ENCODE measurements at places on chromosomes 11 and 22.

DNA sequence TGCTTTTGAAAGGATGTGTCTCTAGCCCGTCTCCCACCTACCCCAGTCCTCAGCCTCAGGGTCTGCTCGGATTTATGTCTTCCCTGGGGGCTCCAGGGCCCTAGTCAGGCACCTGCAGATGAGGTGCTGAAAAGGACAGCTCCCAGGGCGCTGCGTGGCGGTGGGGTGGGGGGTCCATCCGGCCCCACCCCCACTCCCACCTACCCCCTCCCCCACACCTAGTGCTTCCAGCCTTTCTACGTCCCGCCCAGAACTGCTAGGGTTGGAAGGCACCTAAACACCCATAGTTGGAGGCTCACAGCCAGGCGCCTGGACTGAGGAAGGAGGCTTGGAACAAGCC, 1.4 kb upstream of the ROBO3 start:
- DNase-seq = no peak

GRCh38 chr22:29481265-29482000, 1.4 kb downstream of the NEFH start:
- DNase-seq = no peak

DNA sequence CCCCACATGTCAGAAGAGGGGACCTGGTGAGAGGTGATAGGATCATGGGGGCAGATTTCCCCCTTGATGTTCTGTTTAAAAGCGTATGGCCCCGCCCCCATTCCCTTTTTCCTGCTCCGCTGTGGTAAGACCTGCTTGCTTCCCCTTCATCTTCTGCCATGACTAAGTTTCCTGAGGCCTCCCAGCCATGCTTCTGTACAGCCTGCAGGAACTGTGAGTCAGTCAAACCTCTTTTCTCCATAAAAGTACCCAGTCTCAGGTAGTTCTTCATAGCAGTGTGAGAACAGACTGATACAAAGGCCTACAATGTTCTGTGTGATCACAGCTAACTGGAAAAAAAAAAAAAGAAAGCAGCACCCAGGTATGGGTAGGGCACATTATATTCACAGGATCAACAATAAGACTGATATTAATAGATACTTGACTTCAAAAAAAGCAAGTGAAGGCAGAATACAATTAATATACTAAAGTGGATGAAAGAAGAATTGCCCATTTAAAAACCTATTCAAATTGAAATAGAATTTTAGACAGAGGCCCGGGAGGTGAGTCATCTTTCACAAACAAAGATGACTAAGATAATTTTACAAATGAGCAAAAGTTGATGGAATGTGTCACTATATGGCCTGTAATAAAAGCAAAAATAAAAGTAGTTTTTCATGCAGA, 1.7 kb upstream of the OR52K1 start:
- no peak for DNase-seq

- DNase-seq = no peak
Observed at GRCh38 chr11:116424615-116425261, 348.0 kb downstream of the BUD13 start.

DNA sequence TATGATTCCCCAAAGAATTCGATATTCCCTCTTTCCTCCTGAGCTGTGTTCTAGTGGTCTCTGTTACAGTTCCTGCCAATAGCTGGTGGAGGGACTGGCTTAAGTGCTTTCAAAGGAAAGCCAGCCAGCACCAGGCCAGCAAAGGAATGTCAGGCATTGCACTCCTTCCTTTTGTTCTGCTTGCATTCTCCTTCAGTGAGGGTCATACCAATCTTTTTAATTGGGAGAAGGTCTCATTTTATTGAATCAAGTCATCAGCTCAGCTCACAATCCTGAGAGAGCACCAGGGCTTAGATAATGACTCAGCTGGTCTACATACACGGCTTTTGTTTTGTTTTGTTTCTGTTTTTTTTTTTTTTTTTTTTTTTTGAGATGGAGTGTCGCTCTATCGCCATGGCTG, 222.9 kb downstream of the NAV2 start:
- DNase-seq = no peak

DNA sequence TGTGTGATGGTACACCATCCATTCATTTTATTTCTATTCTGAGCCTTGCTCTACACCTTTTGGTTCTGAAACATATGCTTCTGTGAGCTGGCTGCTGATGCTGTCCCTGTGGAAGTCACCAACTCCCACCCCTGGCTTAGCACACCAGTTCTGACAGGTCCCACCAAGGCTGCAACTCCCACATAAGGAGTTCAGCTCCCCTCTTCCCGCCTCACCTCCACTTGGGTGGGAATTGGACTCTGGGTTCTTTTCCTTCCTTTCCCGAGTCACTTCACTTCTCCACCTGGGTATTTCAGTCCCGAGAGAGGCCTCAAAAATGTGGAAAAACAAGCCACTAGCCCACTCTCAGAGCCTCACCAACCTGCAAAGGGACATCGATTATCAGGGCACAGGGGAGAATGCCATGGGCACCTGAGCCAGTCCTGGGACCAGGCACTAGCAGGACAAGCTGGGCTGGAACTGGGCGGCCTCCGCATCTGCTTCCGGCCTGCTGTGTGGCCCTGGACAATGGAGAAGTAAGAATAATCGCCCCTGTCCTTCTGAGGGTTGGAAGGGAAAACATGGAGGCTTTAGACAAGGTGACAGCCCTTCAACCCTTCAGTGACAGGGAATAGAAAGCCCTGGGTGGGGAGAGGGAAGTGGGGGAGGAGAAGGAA, 80.1 kb downstream of the IGLL1 start:
- DNase-seq = no peak

DNA sequence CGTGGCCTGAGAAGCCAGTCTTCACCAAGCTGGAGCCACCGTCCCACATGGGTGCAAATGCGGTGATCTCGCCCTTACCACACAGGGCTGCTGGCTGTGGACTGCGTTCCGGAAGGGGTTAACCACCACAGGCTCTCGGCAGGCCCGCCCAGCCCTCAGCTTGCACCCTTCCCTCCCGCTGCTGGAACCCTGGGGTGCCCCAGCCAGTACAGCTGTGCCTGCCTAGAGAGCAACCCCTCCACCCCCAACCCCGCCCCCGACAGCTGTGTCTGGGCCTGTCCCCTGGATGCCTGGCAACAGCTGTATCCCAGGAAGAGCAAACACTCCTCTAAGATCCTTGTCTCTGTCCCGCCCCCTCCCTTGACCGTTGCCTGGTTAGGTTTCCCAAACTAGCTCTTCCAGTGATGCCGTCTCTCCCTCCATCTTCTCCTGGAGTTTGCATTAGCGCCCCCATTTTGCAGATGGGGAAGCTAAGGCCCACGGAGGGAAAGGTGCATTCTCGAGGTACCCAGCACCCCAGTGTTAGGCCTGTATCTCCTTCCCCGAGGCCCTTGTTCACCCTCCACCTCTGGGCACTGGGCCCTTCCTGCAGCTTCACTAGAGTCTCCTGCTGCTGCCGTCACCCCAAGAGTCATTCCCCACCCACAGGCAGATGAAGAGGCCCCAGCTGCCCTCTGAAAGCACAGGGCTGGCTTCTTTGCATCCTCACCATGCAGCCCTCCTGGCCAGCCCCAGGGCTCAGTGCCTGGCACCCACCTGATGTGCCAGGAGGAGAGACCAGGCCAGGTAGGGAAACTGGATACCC, 12.6 kb upstream of the COX8A start:
- DNase-seq = peak; percentile 33

DNA sequence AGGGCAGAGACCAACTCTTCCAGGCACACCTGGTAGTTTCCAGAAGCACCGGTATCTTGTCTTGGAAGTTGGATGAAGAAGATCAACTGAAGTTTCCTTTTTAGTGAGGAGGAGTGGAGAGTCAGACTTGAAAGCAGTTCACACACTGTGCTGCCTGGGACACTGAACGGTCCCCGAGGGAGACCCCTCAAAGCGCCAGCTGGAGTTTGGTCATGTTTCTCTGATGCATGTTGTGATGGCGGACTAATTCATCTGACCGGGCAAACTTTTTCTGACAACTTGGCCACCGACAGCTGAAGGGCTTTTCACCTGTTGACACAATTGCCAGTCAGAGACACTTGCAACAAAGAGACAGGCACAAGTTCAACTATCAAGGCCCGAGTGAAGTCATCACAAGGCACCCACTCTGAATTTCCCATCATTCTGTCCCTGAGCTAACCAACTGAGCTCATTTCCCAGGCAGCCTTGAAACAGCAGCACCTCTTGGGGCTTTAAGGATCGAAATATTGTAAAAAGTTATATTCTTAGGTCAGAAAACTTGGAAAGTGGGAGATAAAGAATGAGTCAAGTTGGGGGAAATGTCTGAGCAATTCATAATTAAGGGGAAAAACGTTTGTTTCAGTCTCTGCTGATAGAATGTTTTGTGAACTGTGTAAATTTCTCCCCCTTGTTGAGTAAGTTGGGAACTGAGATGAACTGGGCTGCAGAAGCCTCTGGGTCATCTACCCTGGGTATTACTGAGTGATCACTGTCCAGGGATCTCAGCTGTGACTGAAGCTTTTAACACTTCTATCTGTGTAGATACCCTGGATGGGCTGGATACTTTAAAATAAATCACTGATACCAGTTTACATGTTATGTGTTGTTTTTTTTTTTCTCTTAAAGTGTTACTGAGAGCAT, 46.2 kb downstream of the WT1 start:
- DNase-seq = no peak

- DNase-seq = peak; percentile 9
Observed at GRCh38 chr11:85627332-85627997, at the start of gene DLG2. Gene DLG2, minus strand, starts transcription at chr11:85627344.

DNA sequence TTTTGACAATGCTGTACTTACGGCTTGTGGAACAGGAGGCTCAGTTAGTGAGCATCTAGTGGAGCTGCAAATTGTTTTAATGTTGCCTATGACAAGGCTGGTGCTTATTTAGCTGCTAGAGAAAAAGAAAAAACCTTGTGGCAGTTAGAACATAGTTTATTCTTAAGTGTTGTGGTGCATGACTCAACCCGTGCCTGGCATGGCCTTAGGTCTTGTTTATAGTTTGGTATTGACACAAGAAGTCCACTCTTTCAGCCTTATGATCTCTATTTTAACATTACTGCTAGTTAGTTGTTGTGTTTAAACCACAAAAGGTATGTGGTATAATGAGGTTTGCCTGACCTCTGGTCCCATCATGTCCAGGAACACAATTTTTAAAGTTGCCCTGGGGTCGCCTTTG, 744.6 kb downstream of the FAM181B start:
- DNase-seq = no peak

DNA sequence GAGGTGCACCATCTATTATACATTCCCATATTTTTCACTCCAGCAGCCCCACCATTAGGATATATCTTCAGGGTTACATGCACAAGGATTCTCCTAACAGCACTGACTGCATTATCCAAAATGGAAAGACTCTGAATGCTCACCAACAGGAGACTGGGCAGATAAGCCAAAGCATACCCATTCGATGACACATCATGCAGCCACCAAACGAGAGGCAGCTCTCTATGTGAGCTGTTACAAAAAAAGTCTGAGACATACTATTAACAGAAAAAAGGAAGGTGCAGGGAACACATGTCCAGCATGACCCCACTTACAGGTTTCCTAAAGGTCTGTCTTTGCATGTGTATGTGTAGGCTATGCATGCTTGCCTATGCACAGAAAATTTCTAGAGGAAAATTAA, 12.4 kb upstream of the SERPIND1 start:
- no peak for DNase-seq

- DNase-seq = no peak
Observed at GRCh38 chr11:131408025-131408640, 37.7 kb downstream of the NTM start.

GRCh38 chr11:100152766-100153165, 534.3 kb upstream of the ARHGAP42 start:
- DNase-seq = no peak

DNA sequence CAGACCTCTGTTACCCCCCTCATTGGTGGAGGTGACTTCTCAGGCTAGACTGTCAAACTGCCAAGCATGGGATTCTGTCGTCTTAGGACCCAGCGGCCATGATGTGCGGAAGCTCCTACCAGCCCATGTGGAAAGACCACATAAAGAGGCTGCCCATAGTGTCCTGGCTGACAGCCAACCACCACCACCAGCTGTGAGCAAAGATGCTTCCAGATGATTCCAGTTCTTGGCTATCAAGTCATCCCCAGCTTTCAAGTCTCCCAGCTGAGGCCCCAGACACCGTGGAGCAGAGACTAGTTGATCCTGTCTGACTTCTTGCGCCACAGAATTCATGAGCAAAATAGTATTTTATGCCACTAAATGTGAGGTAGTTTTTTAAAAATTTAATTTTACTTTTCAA, 32.9 kb downstream of the SCUBE1 start:
- no peak for DNase-seq

- DNase-seq = no peak
Observed at GRCh38 chr11:36460220-36460619, 49.9 kb downstream of the TRAF6 start.

- no peak for DNase-seq
Observed at GRCh38 chr22:45163099-45163450, 650 bp upstream of the NUP50 start.

DNA sequence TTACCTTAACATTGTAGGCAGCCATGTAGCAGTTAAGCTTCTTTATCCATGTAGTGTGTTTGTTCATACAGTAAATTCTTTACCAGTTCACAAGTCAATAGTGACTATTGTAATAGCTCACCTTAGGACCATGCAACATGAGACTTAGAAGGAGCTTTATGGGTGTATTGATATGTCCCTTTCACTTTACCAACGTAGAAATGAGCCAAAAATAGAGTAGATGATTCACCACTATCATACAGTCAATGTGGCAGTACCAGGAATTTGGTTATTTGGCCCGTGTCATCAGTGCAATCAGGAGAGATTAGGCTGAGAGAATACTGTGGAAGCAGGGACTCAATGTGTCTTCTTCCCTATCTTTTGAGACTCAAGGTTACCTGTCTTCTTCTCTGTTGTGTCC, 4.7 kb downstream of the ZDHHC13 start:
- DNase-seq = no peak

GRCh38 chr22:31248138-31248745, 36.1 kb downstream of the LIMK2 start:
- DNase-seq = peak; percentile 80

GRCh38 chr22:28027453-28028448, 108.7 kb upstream of the PITPNB start:
- DNase-seq = no peak

GRCh38 chr22:41177040-41177621, 28.0 kb upstream of the L3MBTL2 start:
- no peak for DNase-seq

GRCh38 chr11:87440076-87440770, 402.5 kb downstream of the TMEM135 start:
- DNase-seq = no peak
